Breast epithelium (tissue), 4 donors: ENCODE measurements at places on chromosomes 6 and 20.

GRCh38 chr6:132062626-132063025 is 111.5 kb upstream of the CCN2 start:
- DNase-seq = no peak

GRCh38 chr20:53581444-53582250 is 12.0 kb downstream of the ZNF217 start:
- DNase-seq = no peak

GRCh38 chr6:7171119-7171518 is 63.4 kb downstream of the RREB1 start:
- DNase-seq = no peak

- no peak for DNase-seq
These were observed 26.6 kb downstream of the FARS2 start for GRCh38 chr6:5287966-5288297.

DNA sequence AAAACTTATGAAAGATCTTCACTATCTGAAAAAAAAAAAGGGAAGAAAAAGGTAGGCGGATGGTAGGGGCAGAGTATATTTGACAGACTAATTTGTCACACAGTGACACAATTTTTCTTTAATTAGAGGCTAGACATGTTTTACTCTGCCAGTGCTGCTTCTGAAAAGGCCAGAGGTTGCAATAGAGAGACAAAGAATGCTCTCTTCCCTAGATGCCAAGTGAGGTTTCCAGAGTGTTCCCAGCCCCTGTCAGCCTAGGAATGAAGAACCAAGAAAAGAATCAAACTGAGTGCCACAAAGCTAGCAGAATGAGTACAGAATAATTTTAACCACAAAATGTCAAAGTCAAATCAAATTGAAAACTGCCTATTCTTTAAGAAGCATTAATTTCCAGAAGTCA is 13.0 kb downstream of the PNISR start:
- no peak for DNase-seq

DNA sequence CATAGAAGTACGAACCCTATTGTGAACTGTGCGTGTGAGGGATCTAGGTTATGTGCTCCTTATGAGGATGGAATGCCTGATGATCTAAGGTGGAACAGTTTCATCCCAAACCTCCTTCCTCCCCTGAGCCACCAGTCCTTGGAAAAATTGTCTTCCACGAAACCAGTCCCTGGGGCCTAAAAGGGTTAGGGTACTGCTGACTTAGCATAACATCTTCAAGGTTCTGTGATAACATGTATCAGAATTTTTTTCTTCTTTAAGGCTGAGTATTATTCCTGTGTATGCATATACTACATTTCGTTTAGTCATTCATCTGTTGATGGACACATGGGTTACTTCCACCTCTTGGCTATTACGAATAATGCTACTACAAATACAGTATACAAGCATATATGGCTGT is 80.2 kb downstream of the TSHZ2 start:
- DNase-seq = no peak

DNA sequence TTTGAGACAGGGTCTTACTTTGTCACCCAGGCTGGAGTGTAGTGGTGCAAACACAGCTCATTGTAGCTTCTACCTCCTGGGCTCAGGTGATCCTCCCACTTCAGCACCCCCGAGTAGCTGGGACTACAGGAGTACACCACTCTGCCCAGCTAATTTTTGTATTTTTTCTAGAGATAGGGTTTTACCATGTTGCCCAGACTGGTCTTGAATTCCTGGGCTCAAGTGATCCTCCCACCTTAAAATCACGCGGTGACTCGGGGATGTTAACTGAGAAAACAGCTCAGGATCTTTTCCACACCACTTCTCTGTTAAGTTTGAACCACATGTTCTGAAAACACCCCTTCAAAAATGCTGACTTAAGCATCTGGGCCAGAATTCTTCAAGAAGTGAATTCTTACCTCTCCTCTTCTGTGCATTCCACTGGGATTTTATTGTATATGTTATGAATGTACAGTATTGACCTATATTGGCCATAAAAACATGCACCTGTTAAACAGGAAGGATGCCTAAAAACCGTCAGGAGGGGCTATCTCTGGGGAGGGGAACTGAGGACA is 72.4 kb downstream of the SYTL3 start:
- no peak for DNase-seq

- no peak for DNase-seq
These were observed 20.4 kb upstream of the GSTA4 start for GRCh38 chr6:53015486-53015885.

- DNase-seq = no peak
These were observed 36.2 kb downstream of the VEGFA start for GRCh38 chr6:43806043-43806757.

GRCh38 chr20:44866703-44867335 is 18.7 kb upstream of the YWHAB start:
- DNase-seq = no peak
